ENCODE measurements at places on chromosomes 1 and 21.

DNA sequence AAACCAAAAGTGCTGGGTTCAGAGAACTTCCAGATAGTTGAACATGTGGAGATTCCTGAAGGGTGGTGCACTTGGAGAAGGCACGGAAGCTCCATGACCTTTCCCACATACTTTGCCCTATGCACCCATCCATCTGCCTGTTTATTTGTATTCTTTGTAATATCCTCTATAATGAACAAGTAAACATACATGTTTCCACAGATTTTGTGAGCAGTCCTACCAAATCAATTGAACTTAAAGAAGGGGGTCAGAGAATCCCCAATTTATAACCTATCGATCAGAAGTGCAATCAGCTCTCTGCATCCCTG, 121.4 kb downstream of the ADSS2 start:
- H3K27ac ChIP-seq = no peak overlapping the region
- H3K4me1 ChIP-seq = no peaks in the 10 kb centered on the region
- no peaks in the 10 kb centered on the region for H3K36me3 ChIP-seq
- H3K27me3 ChIP-seq = no peaks in the 10 kb centered on the region

DNA sequence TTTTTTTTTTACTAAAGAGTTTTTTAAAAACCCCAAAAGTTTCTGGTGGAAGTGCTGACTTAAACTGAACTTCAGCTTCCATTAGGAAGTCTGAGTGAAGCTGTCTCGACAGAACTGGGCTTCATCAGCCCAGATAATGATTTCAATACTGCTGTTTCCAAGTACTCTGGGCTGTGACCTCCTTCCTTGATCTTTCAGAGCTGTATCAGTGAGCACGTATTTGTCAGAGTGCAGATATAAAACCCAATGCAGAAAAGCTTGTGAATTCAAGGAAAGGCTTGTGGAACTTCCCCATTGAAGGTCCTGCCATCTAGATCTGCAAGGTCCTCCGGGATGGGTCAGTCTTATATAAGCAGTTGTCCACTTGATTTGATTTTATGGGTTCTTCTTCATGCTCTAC, 50.1 kb upstream of the RGS21 start:
- H3K27me3 ChIP-seq = no peaks in the 10 kb centered on the region
- no peaks in the 10 kb centered on the region for H3K4me1 ChIP-seq
- no peak overlapping the region for H3K27ac ChIP-seq
- DNase-seq = no peak
- no peak overlapping the region for H3K4me3 ChIP-seq
- H3K36me3 ChIP-seq = no peaks in the 10 kb centered on the region

- no peak for DNase-seq
- no peak overlapping the region for H3K4me3 ChIP-seq
- no peaks in the 10 kb centered on the region for H3K4me1 ChIP-seq
- no peaks in the 10 kb centered on the region for H3K36me3 ChIP-seq
- H3K27ac ChIP-seq = no peak overlapping the region
Measured at GRCh38 chr1:6935361-6935883, 150.2 kb downstream of the CAMTA1 start.

- no peaks in the 10 kb centered on the region for H3K36me3 ChIP-seq
- no peak overlapping the region for H3K4me3 ChIP-seq
- H3K4me1 ChIP-seq = no peaks in the 10 kb centered on the region
- no peaks in the 10 kb centered on the region for H3K27me3 ChIP-seq
- DNase-seq = no peak
Measured at GRCh38 chr1:44903011-44903680, 60.1 kb upstream of the PTCH2 start.

GRCh38 chr1:59413327-59413720, 116.4 kb downstream of the FGGY start:
- H3K4me3 ChIP-seq = no peak overlapping the region
- no peaks in the 10 kb centered on the region for H3K36me3 ChIP-seq
- peaks cover under 1% of the 10 kb centered on the region for H3K4me1 ChIP-seq
- no peaks in the 10 kb centered on the region for H3K27me3 ChIP-seq

DNA sequence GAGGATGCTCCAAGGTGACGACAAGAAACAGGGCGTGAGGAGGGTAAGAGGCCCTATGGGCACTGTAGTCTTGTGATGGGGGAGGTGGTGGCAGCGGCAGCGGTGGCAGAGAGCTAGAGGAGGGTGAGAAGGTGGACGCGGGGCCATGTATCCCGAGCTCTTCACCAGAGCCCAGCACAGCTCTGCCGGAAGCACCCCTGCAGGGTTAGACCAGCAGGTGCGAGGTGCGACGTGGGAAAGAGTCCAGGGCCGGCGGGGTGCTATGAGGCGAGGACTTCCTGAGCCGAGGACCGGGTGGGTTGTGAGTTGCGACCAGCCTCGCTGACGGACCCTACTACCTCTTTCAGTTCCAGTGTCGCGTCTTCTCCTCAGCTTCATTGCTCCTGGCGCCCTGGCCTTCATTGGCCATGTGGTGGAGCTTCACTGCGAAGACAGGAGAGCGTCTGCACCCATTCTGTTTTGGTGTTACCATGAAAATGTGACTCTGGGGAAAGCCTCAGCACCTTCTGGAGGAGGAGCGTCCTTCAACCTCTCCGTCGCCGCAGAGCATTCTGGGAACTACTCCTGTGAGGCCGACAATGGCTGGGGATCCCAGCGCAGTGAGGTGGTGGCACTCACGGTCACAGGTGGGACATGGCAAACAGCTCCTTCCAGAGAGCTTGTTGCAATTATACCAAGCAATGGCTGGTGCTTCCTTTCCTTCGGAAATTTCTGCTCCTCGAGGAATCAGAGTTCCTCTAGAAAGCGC, 67.9 kb upstream of the KIRREL1 start:
- no peaks in the 10 kb centered on the region for H3K27me3 ChIP-seq
- DNase-seq = no peak
- H3K27ac ChIP-seq = no peak overlapping the region

DNA sequence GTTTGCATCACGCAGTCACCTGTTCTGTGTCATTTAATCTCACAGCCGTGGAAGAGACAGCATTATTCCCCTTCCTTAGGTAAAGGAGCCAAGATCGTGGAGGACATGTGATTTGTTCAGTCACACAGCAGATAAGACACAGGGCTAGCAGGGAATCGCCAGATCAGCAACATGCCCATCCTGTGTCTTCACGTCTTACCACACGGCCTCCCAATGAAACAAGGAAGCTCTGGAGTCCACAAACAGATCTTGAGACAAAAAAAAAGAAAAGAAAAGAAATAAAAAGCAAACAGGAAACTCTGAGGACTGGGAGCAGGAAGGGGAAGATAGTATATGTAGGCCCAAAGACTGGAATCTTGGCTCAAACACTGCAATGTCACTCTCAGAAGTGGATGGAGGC, 155.3 kb downstream of the ADSS2 start:
- no peak overlapping the region for H3K27ac ChIP-seq
- no peaks in the 10 kb centered on the region for H3K27me3 ChIP-seq
- no peak overlapping the region for H3K4me3 ChIP-seq
- no peaks in the 10 kb centered on the region for H3K36me3 ChIP-seq

DNA sequence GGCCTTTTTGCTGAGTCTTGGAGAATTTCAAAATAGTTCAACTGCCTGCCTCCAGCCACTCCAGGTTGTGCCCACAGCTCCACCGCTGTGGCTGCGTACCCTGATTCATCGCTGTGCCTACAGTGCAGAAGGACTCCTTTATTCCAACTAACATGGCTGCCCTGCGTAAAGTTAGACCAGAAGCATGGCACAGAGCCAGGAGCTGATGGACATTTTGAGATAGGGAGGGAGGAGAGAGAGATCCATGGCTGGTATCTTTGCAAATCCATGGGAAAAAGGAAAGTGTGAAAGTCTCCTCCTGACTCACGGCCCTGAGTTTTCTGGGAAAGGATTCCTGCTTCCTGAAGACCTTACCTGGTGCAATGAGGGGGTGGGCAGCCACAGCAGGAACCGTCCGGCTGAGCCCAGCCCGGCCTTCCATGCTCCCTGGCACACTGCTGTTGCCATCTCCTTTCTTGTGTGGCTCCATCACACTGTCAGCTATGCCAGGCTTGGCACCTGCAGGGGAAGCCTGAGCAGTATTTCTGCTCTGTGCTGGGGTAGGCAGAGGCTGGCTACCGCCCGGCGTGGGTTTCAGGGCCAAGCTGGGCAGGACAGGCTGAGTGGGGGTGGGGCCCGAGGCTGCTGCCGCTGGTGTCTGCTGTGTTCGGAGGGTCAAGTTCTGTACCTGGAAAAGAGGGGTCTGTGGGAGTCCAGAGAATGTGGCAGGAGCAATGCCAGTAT, 46.0 kb upstream of the A3GALT2 start:
- H3K4me1 ChIP-seq = peaks cover 24% of the 10 kb centered on the region
- H3K27ac ChIP-seq = no peak overlapping the region
- H3K27me3 ChIP-seq = no peaks in the 10 kb centered on the region
- peak; percentile 58 for DNase-seq
- no peaks in the 10 kb centered on the region for H3K36me3 ChIP-seq

DNA sequence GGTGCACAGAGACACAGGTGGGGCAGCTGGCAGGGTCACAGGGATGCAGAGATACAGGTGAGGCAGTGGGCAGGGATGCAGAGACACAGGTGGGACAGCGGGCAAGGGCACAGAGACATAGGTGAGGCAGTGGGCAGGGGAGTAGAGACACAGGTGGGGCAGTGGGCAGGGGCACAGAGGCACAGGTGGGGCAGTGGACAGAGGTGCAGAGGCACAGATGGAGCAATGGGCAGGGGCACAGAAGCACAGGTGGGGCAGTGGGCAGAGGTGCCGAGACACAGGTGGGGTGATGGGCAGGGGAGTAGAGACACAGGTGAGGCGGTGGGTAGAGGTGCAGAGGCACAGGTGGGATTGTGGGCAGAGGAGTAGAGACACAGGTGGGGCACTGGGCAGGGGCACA, 117.3 kb upstream of the KLHDC7A start:
- H3K4me3 ChIP-seq = no peak overlapping the region
- H3K36me3 ChIP-seq = no peaks in the 10 kb centered on the region
- no peak overlapping the region for H3K27ac ChIP-seq
- DNase-seq = no peak
- H3K27me3 ChIP-seq = no peaks in the 10 kb centered on the region

GRCh38 chr1:38533772-38534472, 325.6 kb downstream of the RRAGC start:
- no peak overlapping the region for H3K27ac ChIP-seq
- no peak overlapping the region for H3K4me3 ChIP-seq
- no peaks in the 10 kb centered on the region for H3K27me3 ChIP-seq
- no peaks in the 10 kb centered on the region for H3K36me3 ChIP-seq

DNA sequence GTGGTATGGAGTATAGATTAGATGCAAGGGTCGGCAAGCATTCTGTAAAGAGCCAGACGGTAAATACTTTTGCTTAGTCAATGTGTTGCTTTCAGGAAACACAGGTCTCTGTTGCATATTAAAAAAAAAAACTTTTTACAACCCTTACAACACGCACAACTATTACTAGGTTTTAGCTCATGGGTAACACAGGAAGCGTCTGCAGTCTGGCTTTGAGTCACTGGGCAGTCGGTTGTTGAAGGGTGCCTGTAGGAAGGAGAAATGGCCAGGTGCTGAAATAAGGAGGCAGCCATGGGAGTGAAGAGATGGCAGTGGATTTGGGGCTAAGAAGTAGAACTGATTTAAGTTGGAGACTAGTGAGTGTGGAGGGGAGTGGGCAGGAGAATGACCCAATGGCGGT, 192.1 kb downstream of the KCNJ6 start:
- no peaks in the 10 kb centered on the region for H3K36me3 ChIP-seq
- H3K27me3 ChIP-seq = no peaks in the 10 kb centered on the region
- H3K4me1 ChIP-seq = no peaks in the 10 kb centered on the region
- H3K4me3 ChIP-seq = no peak overlapping the region
- no peak for DNase-seq

- peak overlapping the region; percentile 11 for H3K4me3 ChIP-seq
- H3K27me3 ChIP-seq = no peaks in the 10 kb centered on the region
- H3K27ac ChIP-seq = peak overlapping the region; percentile 73
- DNase-seq = no peak
- H3K4me1 ChIP-seq = peaks cover 44% of the 10 kb centered on the region
- H3K36me3 ChIP-seq = peaks cover 28% of the 10 kb centered on the region
Measured at GRCh38 chr1:154955039-154955717, 721 bp downstream of the PBXIP1 start.

- no peak overlapping the region for H3K4me3 ChIP-seq
- no peak for DNase-seq
- no peaks in the 10 kb centered on the region for H3K27me3 ChIP-seq
- H3K4me1 ChIP-seq = peaks cover 8% of the 10 kb centered on the region
- peaks cover 6% of the 10 kb centered on the region for H3K36me3 ChIP-seq
Measured at GRCh38 chr1:168079761-168080160, 57.0 kb downstream of the GPR161 start.

GRCh38 chr1:100868364-100868995, 26.2 kb downstream of the EXTL2 start:
- H3K27me3 ChIP-seq = no peaks in the 10 kb centered on the region
- H3K36me3 ChIP-seq = no peaks in the 10 kb centered on the region
- H3K27ac ChIP-seq = no peak overlapping the region
- H3K4me3 ChIP-seq = no peak overlapping the region

DNA sequence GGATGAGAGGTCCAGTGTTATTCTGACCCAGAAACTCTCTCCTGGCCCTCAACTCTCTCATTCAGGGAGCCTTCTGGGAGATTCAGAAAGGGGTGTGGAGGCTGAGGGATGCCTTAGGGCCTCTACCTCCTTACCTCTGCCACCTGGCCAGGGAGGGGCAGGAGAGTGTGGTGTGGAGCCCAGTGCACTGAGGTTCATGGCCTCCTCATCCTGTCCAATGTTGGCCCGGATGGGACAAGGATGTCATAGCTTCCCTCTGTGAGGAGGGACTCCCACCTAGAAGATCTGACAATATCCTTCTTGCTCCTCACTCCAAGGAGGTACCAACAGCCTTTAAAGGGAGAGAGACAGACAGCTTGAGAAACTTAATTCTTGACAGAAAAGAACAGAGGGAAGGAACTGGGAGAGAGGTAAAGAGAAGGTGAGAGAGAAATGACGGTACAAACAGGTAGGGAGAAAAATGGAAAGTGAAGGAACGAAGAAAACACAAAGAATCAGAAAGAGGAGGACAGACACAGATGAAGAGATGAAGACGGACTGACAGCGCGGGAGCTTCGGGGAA, 779 bp downstream of the BEND5 start:
- H3K27me3 ChIP-seq = no peaks in the 10 kb centered on the region
- no peak for DNase-seq

DNA sequence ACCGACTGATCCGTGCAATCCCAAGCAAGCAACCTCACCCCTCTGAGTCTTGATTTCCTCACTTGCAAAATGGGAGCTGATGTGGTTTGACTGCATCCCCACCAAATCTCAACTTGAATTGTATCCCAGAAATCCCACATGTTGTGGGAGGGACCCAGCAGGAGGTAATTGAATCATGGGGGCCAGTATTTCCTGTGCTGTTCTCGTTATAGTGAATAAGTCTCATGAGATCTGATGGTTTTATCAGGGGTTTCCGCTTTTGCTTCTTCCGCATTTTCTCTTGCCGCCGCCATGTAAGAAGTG, 58.4 kb downstream of the FHAD1 start:
- no peaks in the 10 kb centered on the region for H3K27me3 ChIP-seq
- H3K4me3 ChIP-seq = no peak overlapping the region
- no peak for DNase-seq
- no peak overlapping the region for H3K27ac ChIP-seq
- H3K4me1 ChIP-seq = no peaks in the 10 kb centered on the region

- H3K27me3 ChIP-seq = no peaks in the 10 kb centered on the region
- no peak overlapping the region for H3K27ac ChIP-seq
- no peak overlapping the region for H3K4me3 ChIP-seq
- H3K4me1 ChIP-seq = no peaks in the 10 kb centered on the region
- no peaks in the 10 kb centered on the region for H3K36me3 ChIP-seq
Measured at GRCh38 chr1:116185161-116185701, 74.0 kb downstream of the MAB21L3 start.
